ENCODE measurements at places on chromosomes 6 and 20. TPM values are rescaled to one million over a fixed set of nuclear protein-coding genes. Genes with fewer than 3 reads are reported as not detected.

GRCh38 chr6:166382500-166382932 lies 224 bp downstream of the MPC1 start:
- no peaks in the 10 kb centered on the region for H3K27me3 ChIP-seq
- peak overlapping the region; percentile 69 for H3K27ac ChIP-seq
- peaks cover 15% of the 10 kb centered on the region for H3K4me1 ChIP-seq
- DNase-seq = no peak

LY6G6F gene
- total RNA-seq = 1.4 TPM

- peaks cover 15% of the 10 kb centered on the region for H3K4me1 ChIP-seq
- peaks cover 2% of the 10 kb centered on the region for H3K27me3 ChIP-seq
- H3K36me3 ChIP-seq = no peaks in the 10 kb centered on the region
- no peak overlapping the region for H3K27ac ChIP-seq
These were observed 68.9 kb downstream of the MDGA1 start for GRCh38 chr6:37628611-37629320.

ENPP4 gene
- total RNA-seq = 45.0 TPM

DNA sequence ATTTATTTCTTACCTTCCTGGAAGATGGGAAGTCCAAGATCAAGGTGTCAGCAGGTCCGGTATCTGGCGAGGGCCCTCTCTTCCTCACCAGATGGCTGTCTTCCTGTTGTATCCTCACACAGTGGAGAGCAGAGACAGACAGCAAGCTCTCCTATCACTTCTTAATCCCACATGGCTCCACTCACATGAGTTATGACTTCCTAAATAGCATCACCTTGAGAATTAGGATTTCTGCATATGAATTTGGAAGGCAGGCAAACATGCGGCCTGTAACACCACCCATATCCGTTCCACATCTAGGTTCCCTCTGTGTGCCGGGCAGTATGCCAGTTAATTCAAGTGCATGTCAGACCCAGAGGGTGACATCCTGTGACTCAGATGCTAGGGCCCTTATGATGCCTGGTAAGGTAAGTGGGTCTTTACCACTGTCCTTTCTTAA lies 2.1 kb downstream of the RAET1E start:
- no peaks in the 10 kb centered on the region for H3K27me3 ChIP-seq
- no peaks in the 10 kb centered on the region for H3K4me1 ChIP-seq
- no peaks in the 10 kb centered on the region for H3K36me3 ChIP-seq
- no peak overlapping the region for H3K4me3 ChIP-seq
- peak; percentile 66 for DNase-seq

- H3K27ac ChIP-seq = no peak overlapping the region
- no peaks in the 10 kb centered on the region for H3K36me3 ChIP-seq
- DNase-seq = no peak
- H3K27me3 ChIP-seq = no peaks in the 10 kb centered on the region
These were observed 52.4 kb downstream of the IPCEF1 start for GRCh38 chr6:154304191-154304590.

GRCh38 chr6:7821426-7821825 lies 89.2 kb downstream of the TXNDC5 start:
- no peak overlapping the region for H3K4me3 ChIP-seq
- no peaks in the 10 kb centered on the region for H3K27me3 ChIP-seq
- H3K36me3 ChIP-seq = no peaks in the 10 kb centered on the region
- no peak for DNase-seq
- H3K27ac ChIP-seq = no peak overlapping the region

CRYBG1 gene
- 21.8 TPM for total RNA-seq

- H3K27me3 ChIP-seq = no peaks in the 10 kb centered on the region
- H3K4me3 ChIP-seq = no peak overlapping the region
- no peaks in the 10 kb centered on the region for H3K36me3 ChIP-seq
- H3K4me1 ChIP-seq = no peaks in the 10 kb centered on the region
- no peak for DNase-seq
- no peak overlapping the region for H3K27ac ChIP-seq
These were observed 410.0 kb upstream of the SULF2 start for GRCh38 chr20:48195121-48195870.

DNA sequence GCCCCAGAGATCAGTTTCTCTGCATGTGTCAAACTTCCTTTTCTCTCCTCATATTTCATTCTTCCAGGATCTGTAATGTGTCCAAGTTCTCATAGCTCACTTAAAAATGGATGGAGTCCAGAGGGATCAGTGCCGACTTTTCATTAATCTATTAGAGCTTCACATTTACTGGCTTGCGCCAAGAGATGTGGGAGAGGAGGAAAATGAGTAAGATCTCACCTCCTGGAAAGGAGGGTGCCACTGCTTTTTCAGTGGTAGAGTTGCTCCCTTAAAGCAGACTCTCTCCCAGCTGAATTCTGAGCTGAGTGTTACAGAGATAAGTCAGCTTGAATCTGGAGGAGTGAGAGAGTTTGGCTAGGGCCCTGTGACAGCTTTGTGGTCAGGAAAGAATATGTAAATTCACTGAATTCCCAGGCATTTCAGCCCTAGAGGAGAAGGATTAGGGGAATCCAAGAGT lies 175.9 kb downstream of the SOX4 start:
- DNase-seq = no peak
- no peak overlapping the region for H3K27ac ChIP-seq
- H3K36me3 ChIP-seq = no peaks in the 10 kb centered on the region
- H3K4me3 ChIP-seq = no peak overlapping the region
- H3K27me3 ChIP-seq = no peaks in the 10 kb centered on the region

DNA sequence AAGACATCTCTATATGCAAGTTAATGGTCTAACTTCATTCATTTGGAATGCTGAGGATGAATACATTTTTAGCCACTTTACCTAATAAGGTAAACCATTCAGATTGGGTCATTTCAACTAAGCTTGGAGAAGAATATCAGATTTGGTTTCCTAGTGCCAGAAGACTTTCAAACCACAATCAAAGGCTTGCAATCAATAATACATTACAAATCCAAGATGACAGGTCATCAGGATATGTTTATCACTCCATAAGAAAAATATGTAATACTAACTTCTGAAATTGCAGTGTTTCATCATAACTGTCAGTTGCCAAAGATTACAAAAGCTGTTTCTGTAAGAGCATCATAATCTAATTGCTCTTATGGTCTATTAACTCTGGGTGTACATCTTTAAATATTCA lies 654.0 kb downstream of the COL12A1 start:
- no peak for DNase-seq
- no peak overlapping the region for H3K27ac ChIP-seq
- H3K4me1 ChIP-seq = no peaks in the 10 kb centered on the region
- H3K27me3 ChIP-seq = no peaks in the 10 kb centered on the region
- H3K36me3 ChIP-seq = no peaks in the 10 kb centered on the region
- H3K4me3 ChIP-seq = no peak overlapping the region

TLDC2 gene
- 1.4 TPM for total RNA-seq

DNA sequence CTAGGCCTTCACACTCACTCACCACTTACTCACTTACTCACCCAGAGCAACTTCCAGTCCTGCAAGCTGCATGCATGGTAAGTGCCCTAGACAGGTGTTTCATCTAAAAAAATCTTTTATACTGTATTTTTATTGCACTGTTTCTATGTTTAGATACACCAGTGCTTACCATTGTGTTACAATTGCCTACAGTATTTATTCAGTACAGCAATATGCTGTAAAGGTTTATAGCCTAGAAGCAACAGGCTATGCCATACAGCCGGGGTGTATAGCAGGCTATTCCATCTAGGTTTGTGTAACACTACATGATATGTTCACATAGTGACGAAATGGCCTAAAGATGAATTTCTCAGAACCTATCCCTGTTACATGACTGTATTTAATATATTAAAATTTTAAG lies 37.1 kb upstream of the KCNK5 start:
- no peaks in the 10 kb centered on the region for H3K36me3 ChIP-seq
- no peaks in the 10 kb centered on the region for H3K27me3 ChIP-seq
- H3K4me3 ChIP-seq = no peak overlapping the region
- DNase-seq = no peak
- no peaks in the 10 kb centered on the region for H3K4me1 ChIP-seq

DNA sequence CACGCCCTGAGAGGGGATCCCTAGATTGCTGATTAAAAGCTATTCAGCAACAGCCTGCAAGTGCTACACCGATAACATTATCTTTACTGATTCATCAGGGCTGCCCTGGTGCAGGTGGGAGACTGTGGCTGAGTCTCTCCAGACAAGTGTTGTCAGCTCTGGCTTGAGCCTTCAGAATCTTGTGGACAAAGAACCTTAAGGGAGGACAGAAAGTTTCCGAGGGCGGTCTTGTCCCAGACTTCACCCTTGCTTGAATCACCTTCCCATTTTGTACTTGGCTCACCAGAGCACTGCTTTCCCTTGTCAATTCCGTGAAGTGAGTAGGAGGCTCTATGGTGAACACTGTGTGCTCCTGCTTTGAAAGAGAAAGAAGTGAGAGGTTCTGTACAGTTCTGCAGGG lies 88.6 kb upstream of the PCSK2 start:
- no peak overlapping the region for H3K27ac ChIP-seq
- no peak overlapping the region for H3K4me3 ChIP-seq
- H3K4me1 ChIP-seq = no peaks in the 10 kb centered on the region

- H3K4me3 ChIP-seq = no peak overlapping the region
- H3K4me1 ChIP-seq = no peaks in the 10 kb centered on the region
- DNase-seq = no peak
- H3K27ac ChIP-seq = no peak overlapping the region
- H3K27me3 ChIP-seq = no peaks in the 10 kb centered on the region
These were observed 40.4 kb downstream of the UNC5CL start for GRCh38 chr6:40998661-40999060.

DNA sequence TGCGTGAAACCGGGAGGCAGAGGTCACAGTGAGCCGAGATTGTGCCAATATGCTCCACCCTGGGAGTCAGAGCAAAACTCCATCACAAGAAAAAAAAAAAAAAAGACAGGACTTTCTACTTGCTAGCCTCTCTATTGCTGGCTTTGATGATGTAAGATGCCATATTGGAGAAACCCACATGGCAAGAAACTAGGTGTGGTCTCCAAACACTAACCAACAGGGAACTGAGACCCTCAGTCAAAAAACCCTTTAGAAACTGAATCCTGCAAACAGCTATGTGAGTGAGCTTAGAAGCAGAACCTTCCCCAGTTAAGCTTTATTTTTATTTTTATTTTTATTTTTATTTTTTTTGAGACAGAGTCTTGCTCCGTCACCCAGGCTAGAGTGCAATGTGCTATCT lies 18.4 kb upstream of the ZBTB22 start:
- no peaks in the 10 kb centered on the region for H3K36me3 ChIP-seq
- no peak for DNase-seq
- no peak overlapping the region for H3K4me3 ChIP-seq
- H3K4me1 ChIP-seq = peaks cover 3% of the 10 kb centered on the region

DNA sequence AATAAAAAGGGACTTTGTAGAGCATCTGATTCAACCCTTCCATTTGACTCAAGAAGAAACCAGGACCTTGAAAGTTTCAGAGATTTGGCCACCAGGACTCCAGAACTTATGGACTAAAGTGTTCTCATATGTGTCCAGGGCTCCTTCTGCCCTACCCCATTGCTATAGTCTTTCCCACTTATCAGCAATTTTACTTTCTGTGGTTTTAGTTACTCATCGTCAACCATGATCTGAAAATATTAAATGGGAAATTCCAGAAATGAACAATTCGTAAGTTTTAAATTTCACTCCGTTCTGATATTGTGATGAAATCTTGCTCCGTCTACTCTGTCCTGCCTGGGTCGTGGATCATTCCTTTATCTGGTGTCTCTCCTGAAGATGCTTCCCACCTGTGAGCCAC lies 259.8 kb downstream of the PHACTR1 start:
- H3K27ac ChIP-seq = no peak overlapping the region
- no peak overlapping the region for H3K4me3 ChIP-seq
- H3K4me1 ChIP-seq = no peaks in the 10 kb centered on the region
- no peaks in the 10 kb centered on the region for H3K27me3 ChIP-seq
- DNase-seq = no peak
- H3K36me3 ChIP-seq = no peaks in the 10 kb centered on the region

ASIP gene
- not detected for total RNA-seq

KIF25 gene
- total RNA-seq = not detected

DNA sequence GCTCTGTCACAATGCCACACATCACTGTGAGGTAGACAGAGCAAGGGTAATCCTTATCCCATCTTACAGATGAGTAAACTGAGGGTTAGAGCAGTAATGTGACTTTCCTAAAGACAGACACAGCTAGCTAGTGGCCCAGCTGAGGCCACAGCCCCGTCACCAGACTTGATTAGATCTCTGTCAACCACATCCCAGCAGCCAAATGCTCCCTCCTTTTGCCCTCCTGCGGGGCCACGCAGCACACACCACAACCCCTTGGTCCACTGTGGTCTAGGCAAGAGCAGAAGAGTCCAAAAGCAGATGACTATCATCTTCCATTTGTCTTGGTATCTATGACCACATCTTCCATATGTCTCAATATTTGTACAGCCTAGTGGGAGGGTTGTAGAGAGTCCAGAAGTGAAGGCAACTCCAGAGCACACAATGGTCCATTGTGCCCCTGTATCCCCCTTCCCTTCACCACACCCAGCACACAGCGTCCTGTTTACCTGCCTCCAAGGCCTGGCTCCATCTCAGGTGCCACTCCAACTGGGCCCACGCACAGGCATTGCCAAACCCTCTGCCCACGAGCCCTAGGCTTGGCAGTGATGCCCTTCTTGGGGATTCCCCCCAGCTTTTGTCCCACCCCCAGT lies 47.1 kb upstream of the FOXP4 start:
- H3K4me1 ChIP-seq = peaks cover 21% of the 10 kb centered on the region
- H3K27me3 ChIP-seq = peaks cover 11% of the 10 kb centered on the region
- DNase-seq = no peak
- no peak overlapping the region for H3K27ac ChIP-seq

MEI4 gene
- total RNA-seq = not detected

- H3K4me3 ChIP-seq = no peak overlapping the region
- H3K4me1 ChIP-seq = no peaks in the 10 kb centered on the region
- no peaks in the 10 kb centered on the region for H3K27me3 ChIP-seq
These were observed 105.9 kb upstream of the PDE10A start for GRCh38 chr6:165768961-165769360.

GRCh38 chr6:167129159-167129558 lies 6.3 kb downstream of the CCR6 start:
- no peak for DNase-seq
- no peaks in the 10 kb centered on the region for H3K27me3 ChIP-seq
- H3K36me3 ChIP-seq = no peaks in the 10 kb centered on the region

Data from natural killer cell (primary cell).